ENCODE measurements at places on chromosomes 2 and 18.

- DNase-seq, result no peak
Observed at GRCh38 chr2:217279556-217279955, 419.7 kb upstream of the TNP1 start.

DNA sequence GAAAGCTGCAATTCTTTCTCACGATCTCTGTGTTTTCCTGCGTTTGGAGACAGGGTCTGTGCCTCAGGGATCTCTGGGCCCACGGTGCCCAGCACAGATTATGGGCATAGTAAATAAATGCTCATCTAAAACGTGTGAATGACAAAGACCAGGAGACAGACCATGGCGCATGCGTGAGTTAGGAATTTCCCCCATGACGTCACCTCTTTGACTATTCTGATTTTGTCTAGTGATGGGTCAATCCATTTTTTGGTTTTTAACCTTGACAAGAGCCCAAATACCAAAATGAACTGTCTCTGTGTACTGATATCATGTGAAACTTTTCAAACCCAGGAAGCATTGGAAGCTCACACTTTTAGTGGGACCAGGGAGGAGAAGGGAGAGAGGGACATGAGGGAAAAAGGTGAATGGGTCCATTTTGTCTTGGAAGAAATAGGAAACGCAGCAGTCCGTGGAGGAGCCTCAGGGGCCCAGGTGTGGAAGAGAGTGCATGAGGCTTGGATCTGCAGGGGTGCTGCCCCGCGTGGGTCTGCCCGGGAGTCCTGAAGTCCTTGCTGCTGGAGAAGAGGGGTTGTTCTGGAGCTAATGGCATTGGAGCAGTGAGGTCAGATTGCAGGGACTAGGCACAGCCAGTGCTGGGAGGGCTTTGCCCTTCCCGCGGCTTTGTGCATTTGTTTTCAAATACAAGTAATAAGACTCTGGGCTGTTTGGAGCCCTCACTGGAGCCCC lies 172.2 kb downstream of the ASB1 start:
- DNase-seq, result no peak

- DNase-seq, result no peak
Observed at GRCh38 chr2:239721991-239722759, 303.0 kb downstream of the NDUFA10 start.

GRCh38 chr18:11256251-11256650 lies 106.9 kb upstream of the PIEZO2 start:
- no peak for DNase-seq

DNA sequence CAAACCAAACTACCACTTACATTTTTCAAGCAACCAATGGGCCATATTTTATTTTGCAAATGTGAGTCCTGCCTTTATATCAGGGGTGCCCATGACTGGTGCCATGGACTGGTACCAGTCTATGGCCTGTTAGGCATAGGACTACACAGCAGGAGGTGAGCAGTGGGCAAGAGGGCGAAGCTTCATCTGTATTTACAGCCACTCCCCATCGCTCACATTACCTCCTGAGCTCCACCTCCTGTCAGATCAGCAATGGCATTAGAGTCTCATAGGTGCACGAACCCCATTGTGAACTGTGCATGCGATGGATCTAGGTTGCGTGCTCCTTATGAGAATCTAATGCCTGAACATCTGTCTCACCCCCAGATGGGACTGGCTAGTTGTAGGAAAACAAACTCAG lies 53.6 kb downstream of the CCDC68 start:
- no peak for DNase-seq

DNA sequence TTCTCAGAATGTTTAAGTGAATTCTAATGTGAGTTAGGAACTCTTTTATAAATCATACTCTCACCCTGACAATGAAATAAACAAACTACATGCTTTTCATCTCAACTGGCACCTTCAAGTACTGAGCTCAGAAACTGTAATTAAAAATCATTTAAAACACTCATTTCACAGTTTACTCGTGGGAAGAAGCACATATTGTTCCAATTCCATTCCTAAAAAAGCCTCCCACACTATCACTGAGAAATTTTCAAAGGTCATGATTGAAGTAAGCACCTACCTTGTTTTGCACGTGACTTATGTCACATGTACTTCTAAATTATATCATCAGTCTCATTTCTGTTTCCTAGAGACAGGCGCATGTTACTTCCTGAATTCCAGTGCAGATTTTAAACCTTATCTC lies 678.1 kb upstream of the SLC8A1 start:
- no peak for DNase-seq

DNA sequence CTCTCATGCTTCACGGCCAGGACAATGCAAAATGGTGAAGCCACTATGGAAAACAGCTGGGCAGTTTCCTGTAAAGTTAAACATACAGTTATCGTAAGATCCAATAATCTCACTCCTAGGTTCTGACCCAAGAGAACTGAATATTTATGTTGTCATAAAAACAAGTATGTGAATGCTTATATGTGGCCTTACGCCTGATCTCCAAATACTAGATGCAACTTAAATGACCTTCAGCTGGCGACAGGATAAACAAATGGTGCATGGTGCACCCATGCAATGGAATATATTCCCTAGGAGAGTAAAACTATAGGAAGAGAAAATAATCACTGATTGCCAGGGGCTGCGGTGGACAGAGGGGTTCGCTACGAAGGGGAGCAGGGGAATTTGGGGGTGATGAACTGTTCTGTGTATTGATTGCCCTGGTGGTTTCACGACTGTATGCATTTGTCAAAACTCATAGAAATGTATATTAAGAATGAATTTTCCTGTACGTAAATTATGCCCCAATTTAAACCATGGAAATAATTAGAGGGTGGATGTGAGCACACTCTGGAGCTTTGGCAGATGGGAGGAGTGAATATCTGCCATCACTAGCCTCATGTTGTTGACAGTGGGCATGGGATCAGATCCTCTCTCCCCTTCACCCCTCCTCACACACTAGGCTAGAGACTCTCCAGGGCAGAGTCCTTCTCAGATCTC lies 100.8 kb upstream of the MYCN start:
- DNase-seq, result no peak

DNA sequence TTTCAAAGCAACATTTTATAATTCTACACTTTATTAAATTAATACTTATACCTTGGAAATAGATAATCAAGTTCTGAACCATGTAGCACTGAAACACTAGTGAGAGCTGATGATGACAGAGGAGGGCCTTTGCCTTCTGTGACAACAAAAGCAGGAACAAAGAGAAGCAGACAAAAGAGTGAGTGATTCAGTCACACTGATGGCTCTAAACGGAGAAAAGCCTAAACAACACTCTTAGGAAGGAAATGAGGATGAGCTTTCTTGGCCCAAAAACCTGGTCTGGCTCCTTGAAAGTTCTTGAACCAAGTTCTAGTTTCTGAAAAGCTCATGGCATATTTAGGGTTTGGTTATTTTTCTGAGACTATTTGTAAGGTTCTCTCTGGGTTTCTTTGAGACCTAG lies 271.9 kb downstream of the DPP10 start:
- DNase-seq, result no peak

- no peak for DNase-seq
Observed at GRCh38 chr2:187710791-187711521, 156.7 kb upstream of the TFPI start.

GRCh38 chr18:39485696-39486095 lies 1920.1 kb upstream of the CELF4 start:
- no peak for DNase-seq

DNA sequence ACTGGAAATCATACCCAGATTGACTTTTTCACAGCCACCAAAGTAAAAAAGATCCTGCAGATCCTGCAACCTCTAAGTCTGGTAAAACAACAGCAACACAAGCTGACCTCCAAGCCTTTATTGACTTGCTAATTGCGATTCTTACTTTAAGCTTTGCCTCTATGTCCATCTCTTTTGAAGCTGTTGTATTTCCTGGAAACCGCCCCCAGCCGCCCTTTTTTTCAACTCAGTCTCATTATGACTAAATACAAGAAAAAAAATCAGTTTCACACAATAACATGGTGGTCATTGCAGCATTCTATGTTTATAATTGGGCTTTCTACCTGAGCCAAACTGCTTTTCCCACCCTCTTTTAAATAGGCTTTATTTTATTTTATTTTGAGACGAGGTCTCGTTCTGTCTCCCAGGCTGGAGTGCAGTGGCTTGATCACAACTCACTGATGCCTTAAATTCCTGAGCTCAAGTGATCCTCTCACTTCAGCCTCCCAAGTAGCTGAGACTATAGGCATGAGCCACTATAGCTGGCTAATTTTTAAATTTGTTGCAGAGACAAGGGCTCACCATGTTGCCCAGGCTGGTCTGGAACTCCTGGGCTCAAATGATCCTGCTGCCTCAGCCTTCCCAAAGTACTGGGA lies 76.2 kb downstream of the MOGAT1 start:
- no peak for DNase-seq

DNA sequence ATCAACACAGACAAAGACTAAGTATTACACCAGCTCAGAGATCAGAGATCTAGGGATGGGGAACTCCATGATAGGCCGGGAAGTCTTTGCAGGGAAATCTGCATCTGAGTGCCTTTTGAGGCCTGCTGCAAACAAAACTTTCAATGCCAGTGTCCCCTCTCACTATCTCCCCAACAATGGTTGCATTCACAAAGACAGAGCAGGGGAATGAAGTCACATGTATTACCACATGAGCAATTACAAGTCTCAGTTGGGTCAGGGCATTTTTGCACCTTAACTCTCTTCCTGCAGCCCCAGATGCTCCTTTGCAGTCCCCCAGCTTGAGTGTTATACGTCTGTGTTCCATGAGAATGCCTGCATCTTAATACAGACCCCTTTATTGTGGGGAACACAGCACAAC lies 1.8 kb upstream of the RNF144A start:
- DNase-seq, result no peak

DNA sequence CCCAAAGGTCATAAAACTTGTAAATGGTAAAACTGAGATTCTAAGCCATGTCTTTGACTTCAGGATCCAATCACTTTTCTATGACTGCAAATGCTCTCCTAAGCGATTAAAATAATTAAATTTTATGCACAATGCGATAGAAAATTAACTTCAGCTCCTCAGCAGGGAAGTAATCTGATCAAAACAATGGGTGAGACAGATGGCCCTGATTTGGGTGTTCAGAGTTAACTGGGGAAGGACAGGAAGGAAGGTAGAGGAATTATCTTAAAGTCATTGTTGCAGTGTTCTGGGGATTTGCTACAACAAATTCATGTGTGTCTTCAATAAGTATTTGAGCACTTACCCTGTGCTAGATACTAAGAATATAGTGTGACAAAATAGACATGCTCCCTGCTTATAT lies 446.0 kb upstream of the MEX3C start:
- no peak for DNase-seq

DNA sequence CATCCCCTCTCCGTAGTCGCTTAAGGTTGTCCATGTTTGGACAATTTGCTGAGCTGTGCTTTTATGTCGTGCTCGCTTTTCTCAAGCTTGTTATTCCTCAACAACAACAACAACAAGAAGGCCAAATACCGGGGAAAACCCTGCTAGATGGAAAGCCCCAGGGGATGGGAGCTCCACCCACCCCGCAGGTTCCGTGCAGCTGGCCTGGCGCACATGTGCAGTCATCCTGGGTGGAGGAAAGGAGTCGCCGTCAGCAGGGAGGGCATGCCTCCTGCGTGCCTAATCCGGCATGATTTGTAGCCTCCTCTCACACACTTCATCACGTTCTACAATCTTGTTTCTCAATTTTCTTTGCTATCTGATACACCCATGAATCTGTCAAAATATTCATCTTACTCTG lies 87.4 kb upstream of the SALL3 start:
- no peak for DNase-seq

DNA sequence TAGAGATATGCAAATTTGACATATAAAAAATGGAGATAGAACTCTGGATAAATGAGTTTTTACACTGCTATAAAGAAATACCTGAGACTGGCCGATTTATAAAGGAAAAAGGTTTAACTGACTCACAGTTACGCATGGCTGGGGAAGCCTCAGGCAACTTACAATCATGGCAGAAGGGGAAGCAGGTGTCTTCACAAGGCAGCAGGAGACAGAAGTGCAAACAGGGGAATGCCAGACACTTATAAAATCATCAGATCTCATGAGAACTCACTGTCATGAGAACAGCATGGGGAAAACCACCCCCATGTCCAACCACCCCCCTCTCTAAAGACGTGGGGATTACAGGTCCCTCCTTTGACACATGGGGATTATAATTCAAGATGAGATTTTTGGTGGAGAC lies 1540.2 kb upstream of the SLC39A10 start:
- DNase-seq, result no peak

GRCh38 chr18:51337406-51337805 lies 139.9 kb upstream of the MEX3C start:
- DNase-seq, result no peak

- DNase-seq, result no peak
Observed at GRCh38 chr18:75247611-75248421, 37.2 kb downstream of the TSHZ1 start.

GRCh38 chr2:42935692-42936671 lies 143.6 kb upstream of the HAAO start:
- DNase-seq, result peak; percentile 31

DNA sequence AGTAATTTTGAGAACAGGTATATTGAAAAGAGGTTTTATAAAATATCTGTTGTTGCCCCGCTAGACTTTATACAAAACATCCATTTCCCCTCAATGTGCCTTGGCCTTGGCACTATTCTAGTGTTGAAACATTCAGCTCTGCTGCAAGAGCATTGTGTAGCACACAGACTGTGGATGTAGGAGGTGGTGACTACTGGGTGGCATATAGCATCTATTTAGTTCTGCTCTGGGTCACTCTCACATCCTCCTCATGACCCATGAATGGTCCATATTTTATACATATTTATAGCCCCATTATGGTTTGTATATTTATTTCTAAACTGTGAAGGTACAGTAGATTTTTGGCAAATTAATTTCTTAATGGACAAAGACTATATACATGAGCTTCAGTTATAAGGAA lies 1022.0 kb upstream of the CELF4 start:
- DNase-seq, result no peak

GRCh38 chr2:239238839-239239606 lies 161.8 kb downstream of the HDAC4 start:
- DNase-seq, result no peak

DNA sequence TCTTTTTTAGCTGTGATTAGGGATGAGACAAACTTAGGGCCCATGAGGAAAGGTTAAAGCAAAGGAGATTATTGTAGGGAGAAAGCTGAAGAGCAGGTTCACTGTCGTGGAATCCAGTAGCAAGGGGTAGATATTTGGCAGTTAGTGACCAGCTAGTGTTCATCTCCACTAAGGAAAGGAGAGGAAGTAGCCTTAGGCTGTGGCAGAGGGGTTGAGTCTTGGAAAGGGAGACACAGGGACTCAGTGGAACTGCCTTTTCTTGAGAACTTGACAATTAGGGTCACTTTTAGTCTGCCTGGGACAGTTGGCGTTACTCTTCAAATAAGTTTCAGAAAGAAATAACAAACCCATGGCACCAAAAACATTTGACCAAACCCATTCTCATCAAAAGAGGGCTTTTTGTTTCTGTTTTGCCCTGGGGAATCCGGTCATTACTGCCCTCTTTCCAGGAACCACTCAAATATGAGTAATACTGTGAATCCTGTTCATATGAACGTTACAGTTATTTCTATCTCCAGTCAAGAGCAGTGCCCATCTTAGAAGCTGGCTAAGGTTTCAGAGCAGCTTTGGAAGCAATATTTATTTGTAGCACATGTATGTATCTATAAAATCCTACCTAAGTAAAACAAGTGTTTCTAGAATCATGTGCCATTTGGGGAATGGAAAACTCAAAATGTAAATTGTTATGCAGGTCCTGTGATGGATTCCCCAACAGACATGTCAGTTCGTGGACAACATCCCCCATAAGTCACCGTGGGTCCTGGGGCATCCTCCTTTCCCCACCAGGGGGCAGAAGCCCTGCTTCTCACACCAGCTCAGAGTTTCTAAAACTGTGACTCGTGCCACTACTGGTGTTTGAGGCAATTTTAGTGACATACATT lies 77.3 kb upstream of the PHLPP1 start:
- peak; percentile 16 for DNase-seq

GRCh38 chr18:58290116-58290695 lies 246.2 kb downstream of the NEDD4L start:
- DNase-seq, result no peak
